NCI-H460 (cell line): ENCODE measurements at places on chromosomes 5 and 9.

DNA sequence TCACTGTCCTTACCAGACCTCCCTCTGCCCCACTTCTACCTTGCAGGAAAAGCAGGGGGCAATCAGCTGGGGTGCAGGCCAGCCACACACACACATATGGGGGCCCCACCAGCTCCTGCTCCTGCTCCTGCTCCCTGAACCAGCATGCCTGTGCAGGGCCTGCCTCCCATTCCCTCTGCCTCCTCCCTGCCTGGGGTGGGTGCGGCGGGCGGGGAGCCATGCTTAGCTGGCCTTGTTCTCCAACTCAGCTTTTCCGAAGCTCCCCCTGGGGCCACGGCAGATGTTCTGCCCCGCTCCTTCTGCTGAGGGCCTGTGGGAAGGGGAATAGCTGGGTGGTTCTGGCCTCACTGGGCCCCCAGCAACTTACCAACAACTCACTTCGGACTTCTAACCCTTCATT, 89.8 kb downstream of the ZNF354C start:
- no peak for DNase-seq

GRCh38 chr5:82168294-82168693, 109.9 kb downstream of the RPS23 start:
- DNase-seq = no peak

GRCh38 chr5:33319151-33319550, 121.6 kb upstream of the TARS1 start:
- no peak for DNase-seq

- DNase-seq = no peak
These were observed 9.7 kb upstream of the PDCD1LG2 start for GRCh38 chr9:5500441-5501235.

DNA sequence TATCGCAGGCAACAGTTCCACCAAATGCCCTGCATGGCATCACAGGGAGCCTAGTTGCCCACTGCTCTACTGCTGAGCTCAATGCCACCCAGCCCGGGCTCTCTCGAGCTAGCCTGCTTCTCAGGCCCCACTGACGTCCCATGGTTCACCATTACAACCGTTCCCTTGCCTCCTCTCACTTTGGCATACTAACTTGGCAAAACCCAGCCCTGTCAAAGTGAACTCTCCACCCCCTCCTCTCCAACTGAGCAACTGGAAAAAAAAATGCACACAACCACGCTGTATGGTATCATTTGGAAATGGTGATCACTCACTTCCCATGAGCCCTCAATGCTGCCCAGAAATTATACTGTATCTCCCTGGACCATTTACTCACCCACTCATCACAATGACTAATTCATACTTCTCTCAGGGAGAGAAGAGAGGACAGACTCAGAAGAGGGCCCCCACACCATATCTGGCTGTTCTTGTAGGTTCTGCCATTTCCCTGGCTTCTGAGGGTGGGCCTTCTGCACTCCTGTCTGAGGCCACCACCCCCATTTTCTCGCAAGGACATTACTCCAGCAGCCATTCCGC, 51.4 kb upstream of the RARS1 start:
- no peak for DNase-seq

- DNase-seq = no peak
These were observed 12.9 kb upstream of the RHOBTB3 start for GRCh38 chr5:95718203-95718602.

DNA sequence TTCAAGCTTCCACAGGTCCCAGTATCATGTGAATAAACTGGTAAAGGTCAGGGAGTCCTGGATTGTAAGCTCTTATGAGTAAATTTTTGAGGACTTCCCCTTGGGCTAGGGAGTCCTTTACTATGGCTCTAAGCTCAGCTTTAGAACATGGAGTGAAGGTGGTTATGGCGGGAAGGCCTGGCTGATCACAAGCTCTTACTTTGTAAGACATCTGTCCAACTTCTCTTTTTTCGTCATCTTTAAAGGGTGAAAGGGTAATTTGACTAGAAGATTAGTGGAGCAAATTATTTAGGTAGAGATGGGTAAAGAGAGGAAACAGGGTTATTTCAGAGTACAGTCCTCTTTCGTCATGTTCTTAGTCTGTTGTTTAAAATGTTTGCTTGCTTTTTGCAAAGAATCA, 155.4 kb downstream of the AOPEP start:
- no peak for DNase-seq

- DNase-seq = no peak
These were observed 1639.4 kb upstream of the C9orf72 start for GRCh38 chr9:29212397-29213387.
